ENCODE measurements at places on chromosomes 3 and 15. TPM values are rescaled to one million over a fixed set of nuclear protein-coding genes. Genes with fewer than 3 reads are reported as not detected.

GOLGA8R gene
- total RNA-seq = 0.18 TPM

SEMA3G gene
- not detected for total RNA-seq

STT3B gene
- 116 TPM for total RNA-seq

ST6GAL1 gene
- total RNA-seq = under 0.01 TPM

ANKRD34C gene
- not detected for total RNA-seq

ITGB5 gene
- 307 TPM for total RNA-seq

SCN11A gene
- total RNA-seq = not detected

LRRC34 gene
- total RNA-seq = 9.5 TPM

CCR4 gene
- total RNA-seq = not detected

PLA2G4E gene
- not detected for total RNA-seq

FGF12 gene
- total RNA-seq = under 0.01 TPM

MGA gene
- total RNA-seq = 10.6 TPM

ATP2C1 gene
- total RNA-seq = 58.5 TPM

IP6K1 gene
- total RNA-seq = 25.1 TPM

P2RY13 gene
- not detected for total RNA-seq

KIF15 gene
- total RNA-seq = 8.9 TPM

SPINK8 gene
- not detected for total RNA-seq

SHQ1 gene
- total RNA-seq = 15.1 TPM

SNAPC5 gene
- 17.0 TPM for total RNA-seq

SCG5 gene
- total RNA-seq = 10.7 TPM

RPP25 gene
- total RNA-seq = 0.53 TPM

C3orf62 gene
- total RNA-seq = 0.71 TPM

FOXB1 gene
- total RNA-seq = not detected

AMT gene
- total RNA-seq = 0.58 TPM

HTR3E gene
- total RNA-seq = not detected

GCNT3 gene
- total RNA-seq = not detected

PP2D1 gene
- total RNA-seq = not detected

ADPRH gene
- total RNA-seq = 6.1 TPM

IL17RE gene
- total RNA-seq = 5.5 TPM

MYO5C gene
- not detected for total RNA-seq

CELF6 gene
- not detected for total RNA-seq

AAGAB gene
- 41.5 TPM for total RNA-seq

SERINC4 gene
- total RNA-seq = not detected

DET1 gene
- 11.0 TPM for total RNA-seq

CISH gene
- 0.35 TPM for total RNA-seq

VPS39 gene
- total RNA-seq = 32.9 TPM
